ENCODE measurements at places on chromosomes 6 and 20.

- DNase-seq, result no peak
Observed at GRCh38 chr6:25883536-25883935, 9.5 kb upstream of the SLC17A3 start.

DNA sequence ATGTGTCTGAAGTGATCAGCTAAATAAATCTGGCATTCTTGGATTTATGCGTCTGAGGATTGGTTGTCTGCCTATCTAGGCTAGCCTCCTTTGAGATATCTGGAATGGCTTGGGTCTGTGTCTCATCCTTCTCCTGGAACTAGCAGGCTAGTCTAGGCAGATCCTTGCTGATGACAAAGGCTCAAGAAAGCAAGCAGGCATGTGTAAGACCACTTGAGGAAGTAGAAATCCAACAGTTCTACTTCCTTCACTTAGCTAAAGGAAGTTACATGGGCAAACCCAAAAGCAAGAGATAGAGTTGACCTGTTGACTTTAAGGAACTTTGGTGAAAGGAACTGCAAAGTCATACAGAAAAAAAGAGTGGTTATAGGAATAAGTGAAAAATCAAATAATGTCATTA is 672.6 kb downstream of the MAFB start:
- no peak for DNase-seq

DNA sequence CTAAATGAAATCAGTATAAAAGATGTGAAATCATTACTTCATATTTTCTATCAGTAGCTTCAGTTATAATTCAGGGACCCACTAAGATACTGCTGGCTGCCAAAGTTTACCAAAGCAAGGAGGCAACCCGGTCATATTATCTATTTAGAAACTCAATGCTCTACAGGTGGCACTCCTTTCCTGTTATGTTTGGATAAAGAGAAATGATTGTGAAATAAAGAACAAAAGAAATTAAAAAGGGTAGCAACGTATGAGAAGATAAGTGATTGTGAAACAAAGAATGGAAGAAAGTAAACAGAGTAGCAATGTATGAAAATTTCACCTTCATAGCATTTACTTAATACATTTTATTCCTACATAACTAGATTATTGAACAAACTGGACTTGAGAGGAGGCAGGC is 45.2 kb downstream of the RSPH3 start:
- DNase-seq, result no peak

GRCh38 chr20:61982191-61982950 is 83.3 kb downstream of the TAF4 start:
- DNase-seq, result no peak

- DNase-seq, result no peak
Observed at GRCh38 chr20:59064214-59064722, 21.7 kb upstream of the PRELID3B start.

- no peak for DNase-seq
Observed at GRCh38 chr20:35742741-35743523, 872 bp upstream of the RBM39 start.

DNA sequence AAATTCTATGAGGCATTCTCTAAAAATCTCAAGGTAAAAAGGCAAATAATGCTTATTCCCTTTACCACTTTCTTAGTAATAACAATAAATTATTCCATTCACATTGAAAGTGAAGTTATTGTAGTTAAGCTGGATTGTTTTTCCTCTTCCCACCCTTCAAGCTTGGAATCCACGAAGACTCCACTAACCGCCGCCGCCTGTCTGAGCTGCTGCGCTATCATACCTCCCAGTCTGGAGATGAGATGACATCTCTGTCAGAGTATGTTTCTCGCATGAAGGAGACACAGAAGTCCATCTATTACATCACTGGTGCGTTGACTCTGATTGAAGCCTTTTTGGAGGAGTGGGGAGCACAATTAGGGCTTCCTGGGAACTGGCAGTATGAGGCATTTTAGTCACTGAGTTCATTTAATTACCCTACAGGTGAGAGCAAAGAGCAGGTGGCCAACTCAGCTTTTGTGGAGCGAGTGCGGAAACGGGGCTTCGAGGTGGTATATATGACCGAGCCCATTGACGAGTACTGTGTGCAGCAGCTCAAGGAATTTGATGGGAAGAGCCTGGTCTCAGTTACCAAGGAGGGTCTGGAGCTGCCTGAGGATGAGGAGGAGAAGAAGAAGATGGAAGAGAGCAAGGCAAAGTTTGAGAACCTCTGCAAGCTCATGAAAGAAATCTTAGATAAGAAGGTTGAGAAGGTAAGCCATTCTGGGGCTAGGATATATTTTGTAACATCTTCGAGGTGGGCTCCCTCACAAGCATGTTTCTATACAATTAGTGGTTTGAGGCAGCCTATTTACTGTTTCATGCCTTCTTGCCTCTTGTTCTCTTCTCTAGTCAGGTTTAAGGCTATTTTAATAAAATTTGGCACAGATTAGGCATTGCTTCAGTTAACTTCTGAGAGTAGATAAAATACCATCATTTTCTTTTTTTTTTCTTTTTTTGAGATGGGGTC is 4.9 kb downstream of the HSP90AB1 start:
- DNase-seq, result no peak

- DNase-seq, result no peak
Observed at GRCh38 chr6:48757661-48758060, 646.7 kb upstream of the PTCHD4 start.

GRCh38 chr6:125050663-125051318 is 88.6 kb downstream of the RNF217 start:
- no peak for DNase-seq

DNA sequence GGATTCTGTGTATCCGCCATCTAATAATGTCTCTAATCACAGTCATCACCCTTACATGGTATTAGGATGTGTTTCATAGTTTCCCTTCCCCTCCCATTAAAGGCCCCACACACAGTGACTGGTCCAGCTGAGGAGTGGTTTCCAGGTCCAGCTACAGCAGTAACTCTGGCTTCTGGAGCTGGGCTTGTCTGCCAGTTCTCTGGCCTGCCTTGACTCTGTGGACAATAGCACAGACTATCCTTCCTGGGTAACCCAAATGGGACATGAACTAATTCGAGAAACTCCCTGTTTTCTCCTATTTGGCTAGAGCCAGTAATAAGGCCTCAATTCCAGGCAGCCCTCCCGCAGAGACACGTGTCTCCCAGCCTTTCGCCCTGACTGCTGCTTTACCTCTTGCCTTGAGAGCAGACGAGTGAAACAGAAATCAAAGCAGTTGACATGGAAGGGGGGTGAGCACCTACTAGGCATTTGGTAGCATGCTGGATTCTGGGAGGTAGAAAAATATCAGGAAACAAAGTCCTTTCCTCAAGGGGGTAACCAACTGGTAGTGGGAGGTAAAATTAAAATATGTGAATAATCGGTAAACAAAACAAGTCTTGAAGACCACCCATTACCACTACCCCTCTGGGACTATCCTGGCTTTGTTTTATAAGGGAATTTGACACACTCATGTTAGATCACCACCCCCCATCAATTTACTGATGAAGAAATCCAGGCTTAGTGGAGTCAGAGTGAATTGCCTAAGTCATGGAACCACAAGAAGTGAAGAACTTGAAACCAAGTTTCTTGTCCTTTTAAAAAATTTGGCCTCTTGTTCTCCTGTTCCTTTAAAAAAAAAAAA is 1.2 kb downstream of the TRAF3IP2 start:
- DNase-seq, result no peak

GRCh38 chr6:56685102-56685733 is 42.5 kb upstream of the DST start:
- no peak for DNase-seq

- DNase-seq, result no peak
Observed at GRCh38 chr6:115442323-115442722, 618.4 kb downstream of the FRK start.

GRCh38 chr20:1500496-1500895 is 9.3 kb upstream of the SIRPB2 start:
- DNase-seq, result no peak

- DNase-seq, result no peak
Observed at GRCh38 chr6:37309046-37309445, 44.7 kb upstream of the RNF8 start.
